Fibroblast of mammary gland (primary cell): ENCODE measurements at places on chromosomes 1 and 21.

GRCh38 chr1:25651824-25652741, 35.5 kb downstream of the MAN1C1 start:
- DNase-seq: no peak

DNA sequence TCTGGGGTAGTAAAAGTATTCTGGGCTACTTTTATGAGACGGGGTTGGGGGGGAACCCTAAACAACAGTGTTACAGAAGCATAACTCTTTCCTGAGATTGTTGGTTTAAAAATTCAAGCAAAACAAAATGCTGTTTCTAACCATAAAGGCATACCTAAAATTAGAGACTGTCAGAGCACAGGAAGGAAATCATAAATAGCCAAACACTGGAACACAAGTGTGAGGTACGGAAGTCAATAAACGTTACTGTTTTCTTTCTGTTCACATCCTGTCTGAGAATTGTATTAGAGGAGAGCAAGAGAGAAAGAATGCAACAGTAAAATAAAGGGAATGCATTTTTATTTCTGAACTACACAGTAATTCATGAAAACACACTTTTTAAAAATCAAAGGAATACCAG, 42.8 kb upstream of the IL12RB2 start:
- DNase-seq: no peak

- DNase-seq: no peak
These were observed 26.2 kb downstream of the ITPKB start for GRCh38 chr1:226712742-226713419.

DNA sequence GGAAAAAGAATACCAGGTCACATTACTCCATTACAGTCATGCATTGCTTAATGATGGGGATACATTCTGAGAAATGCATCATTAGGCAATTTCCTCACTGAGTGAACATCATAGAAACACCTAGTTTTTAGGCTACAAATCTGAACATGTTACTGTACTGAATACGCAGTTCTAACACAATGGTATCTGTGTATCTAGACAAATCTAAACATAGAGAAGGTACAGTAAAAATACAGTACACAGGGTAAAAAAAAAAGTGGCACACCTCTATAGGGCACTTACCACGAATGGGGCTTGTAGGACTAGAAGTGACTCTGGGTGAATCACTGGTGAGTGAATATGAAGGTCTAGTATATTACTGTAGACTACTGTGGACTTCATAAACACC, 115.7 kb downstream of the AKT3 start:
- DNase-seq: peak; percentile 30

- no peak for DNase-seq
These were observed 16.6 kb upstream of the ATP2B4 start for GRCh38 chr1:203609979-203610493.

- DNase-seq: peak; percentile 42
These were observed 16.1 kb upstream of the KCNE1 start for GRCh38 chr21:34528131-34528561.

DNA sequence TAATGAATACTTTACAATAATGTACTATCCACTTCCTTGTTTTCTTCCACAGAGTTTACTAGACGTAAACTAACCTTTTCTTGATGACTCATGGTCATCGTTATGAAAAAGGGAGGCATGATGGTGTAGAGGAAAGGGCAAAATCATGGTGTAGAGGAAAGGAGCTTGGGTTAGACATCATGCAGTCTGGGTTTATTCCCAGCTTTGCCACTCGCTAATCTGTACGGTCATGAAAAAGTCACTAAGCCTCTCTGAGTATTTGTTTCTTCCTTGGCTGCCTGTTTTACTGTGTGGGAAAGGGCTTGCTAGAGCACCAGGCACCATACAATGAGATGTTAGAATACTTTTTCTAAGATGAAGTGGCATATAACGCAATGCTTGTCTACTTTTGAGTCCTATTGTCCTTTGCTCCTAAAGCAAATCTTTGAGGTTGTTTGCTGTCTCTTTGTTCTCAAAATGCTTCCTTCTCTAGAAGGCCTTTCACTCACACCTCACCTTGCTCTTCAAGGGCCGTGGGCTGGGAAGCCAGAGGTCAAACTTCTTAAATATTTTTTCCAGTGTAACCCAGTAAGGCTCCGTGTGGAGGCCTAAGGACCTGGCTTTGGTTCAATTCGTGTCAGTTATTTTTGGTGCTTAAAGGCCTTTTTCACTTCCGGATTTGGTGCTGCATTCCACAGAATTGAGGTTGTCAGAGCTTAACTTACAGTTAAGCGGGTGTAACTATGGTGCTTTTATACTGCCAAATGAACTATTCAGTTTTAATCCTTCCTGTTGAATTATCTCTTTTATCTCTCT, 9.9 kb upstream of the ETV3 start:
- peak; percentile 14 for DNase-seq

GRCh38 chr1:43791243-43791642, 83.9 kb downstream of the ST3GAL3 start:
- DNase-seq: no peak

- DNase-seq: no peak
These were observed 98.7 kb downstream of the SUSD4 start for GRCh38 chr1:223264983-223265908.

DNA sequence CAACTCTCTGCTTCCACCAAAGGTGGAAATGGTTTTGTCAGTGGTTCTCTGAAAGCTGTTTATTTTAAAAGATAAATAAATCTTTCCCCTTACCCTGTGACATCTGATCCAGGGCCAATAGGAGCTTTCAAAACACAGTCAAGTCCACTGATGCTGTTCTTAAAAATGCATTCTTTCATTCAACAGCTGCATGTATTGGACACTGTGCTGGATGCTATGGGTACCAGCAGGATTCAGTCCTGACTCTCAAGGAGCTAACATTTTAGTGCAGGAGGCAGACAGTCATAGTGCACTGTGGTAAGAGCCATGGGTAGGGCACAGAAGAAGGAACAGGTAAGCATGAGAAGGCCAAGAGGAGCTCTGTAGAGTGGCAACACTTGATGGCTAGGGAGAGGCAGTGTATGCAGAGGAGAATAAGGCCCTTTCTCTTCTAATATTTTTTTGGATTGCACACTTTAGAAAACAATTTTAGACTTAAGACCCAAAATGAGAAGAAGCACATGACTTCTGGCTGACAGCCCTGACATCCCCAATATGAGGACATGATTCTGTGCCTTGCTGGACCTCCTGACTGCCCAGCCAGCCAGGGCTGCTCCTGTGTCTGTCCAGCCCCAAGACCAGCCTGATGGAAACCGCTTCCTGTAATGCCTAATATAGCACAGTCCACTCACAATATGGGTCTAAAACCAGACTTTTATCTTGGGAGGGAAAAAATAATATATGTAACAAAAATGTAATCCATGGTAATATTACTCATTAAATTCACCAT, 207.3 kb downstream of the SDCCAG8 start:
- no peak for DNase-seq

DNA sequence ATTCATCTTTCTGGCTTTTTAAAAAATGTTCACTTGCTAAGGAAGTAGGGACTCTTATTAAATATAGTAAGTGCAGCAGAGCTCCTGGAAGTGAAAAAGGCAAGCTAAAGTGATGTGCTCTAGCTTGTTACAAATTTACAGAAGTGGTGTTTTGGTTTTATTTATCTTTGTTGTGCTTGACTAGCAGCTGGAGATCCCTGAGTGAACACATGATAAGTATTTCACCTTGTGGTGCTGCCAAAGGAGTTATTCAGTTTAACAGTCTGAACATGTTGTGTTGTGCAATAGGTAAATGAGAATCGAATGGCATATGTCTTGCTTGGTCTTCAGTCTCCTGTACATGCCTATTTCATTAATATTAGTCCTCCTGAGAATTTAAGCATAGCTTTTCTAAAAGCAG, 315.7 kb downstream of the TPR start:
- DNase-seq: peak; percentile 74

DNA sequence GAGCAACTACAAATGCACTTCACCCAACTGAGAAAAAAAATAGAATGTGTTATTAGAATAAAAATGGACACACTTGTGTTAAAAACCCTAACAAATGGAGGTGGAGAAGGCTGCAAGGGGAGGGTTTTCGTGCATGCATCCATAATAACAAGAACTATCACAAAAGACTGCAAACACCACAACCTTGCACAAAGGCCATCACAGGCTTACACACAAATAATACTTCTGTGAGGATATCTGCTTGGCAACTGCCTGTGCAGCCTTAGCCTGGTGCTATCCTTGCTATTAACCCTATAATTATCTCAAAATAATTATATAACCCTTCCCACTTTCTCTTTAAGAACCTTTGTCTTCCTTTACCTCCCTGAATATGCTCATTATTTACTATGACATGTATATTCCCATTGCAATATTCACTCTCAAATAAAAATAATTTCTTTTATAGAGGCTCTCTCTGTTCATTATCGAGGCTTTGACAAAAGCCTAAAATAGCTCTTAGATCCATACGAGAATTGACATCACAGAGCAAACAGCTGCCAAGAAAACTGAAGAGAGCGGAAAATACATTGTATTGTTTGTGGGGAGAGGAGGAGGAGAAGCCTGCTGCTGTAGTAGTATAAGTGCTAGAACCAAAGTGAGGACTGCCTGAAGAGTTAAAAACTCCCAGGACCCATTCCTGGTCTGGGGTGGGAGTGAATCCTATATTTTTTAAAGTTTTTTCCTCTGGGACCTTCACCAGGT, 1768.7 kb downstream of the BRINP3 start:
- DNase-seq: no peak

GRCh38 chr1:33682371-33682770, 181.5 kb upstream of the HMGB4 start:
- DNase-seq: no peak

DNA sequence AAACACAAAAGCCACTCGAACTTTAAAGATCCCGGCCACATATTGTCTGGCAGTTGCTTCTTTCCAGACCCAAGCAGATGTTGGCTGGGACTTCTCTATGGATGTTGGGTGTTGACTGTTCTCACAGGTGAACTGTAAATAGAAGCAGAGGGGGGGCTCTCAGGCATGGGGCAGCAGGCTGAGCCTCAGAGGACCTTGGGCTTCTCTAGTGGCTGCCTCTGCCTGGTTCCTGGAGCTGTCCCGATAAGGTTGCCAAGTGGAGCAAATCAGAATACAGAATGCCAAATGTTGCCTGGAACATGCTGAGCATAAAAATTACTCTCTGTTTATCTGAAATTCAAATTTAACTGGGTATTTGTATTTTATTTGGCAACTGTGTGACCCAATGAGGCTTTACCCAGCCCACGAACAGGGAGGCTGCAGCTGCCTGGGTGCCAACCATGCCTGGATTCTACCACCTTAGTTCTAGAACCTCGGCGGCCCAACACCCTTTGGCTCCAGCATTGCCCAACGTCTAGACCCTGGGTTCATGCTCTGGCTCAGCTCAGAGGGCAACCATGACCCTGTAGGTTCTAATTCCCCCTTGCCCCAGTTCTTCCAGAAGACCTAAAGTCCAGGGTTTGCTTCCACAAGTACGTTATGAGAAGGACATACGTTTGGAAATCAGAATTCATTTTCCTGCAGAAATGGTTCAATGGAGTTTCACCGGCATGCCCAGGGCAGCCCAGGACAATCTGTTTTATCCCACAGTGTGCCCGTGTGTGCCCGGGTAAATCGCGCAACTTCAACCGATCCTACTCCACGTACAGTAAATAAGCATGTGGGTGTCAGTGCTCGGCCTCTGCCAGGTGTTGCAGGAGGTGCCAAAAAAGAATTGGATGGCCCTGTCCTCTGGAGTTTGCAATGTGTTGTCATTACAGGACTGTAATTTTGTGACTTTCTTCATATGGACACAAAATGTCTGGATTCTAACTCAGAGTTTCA, 5.4 kb upstream of the SLC45A1 start:
- no peak for DNase-seq
